ENCODE measurements at places on chromosomes 12 and 14. TPM values are rescaled to one million over a fixed set of nuclear protein-coding genes. Genes with fewer than 3 reads are reported as not detected.

DNA sequence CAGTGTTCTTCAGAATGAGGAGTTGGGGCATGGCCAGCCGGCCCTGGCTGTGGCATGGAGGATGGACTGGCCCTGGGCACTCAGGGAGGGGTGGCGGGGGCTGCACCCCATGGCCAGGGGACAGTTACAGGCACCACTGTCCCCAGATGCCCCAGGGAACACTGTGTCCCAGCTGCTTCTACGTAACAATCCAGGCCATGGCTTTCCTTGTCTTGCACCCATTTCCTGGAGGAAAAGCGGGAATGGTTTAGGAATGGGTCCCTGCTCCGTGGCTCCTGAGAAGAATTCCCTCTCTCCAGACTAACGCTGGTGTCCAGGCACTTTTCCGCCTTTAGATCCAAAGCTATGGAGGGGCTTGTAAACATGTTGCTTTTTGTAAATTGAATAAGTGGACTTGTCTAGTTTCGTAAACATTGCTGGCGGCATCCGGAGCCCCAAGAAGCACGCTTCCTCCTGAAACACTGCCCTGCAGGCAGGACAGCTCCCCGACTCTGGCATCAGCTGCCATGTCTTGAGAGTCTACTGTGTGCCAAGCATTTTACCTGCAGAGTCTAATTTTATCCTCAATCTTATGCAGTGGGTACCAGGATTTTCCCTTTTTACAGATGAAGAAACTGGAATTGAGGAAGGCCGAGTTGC is 238.3 kb downstream of the SLC41A2 start:
- no peak for DNase-seq

- no peak for DNase-seq
Measured at GRCh38 chr14:59389936-59390335, 75.2 kb downstream of the GPR135 start.

- no peak for DNase-seq
Measured at GRCh38 chr12:73361864-73362230, 1089.7 kb downstream of the TRHDE start.

GRCh38 chr12:93317227-93317626 is 60.5 kb upstream of the NUDT4 start:
- DNase-seq: no peak

GRCh38 chr12:50162230-50162629 is 4.9 kb downstream of the CERS5 start:
- DNase-seq: no peak

GRCh38 chr12:57464569-57464968 is 5.0 kb downstream of the GLI1 start:
- DNase-seq: no peak

DNA sequence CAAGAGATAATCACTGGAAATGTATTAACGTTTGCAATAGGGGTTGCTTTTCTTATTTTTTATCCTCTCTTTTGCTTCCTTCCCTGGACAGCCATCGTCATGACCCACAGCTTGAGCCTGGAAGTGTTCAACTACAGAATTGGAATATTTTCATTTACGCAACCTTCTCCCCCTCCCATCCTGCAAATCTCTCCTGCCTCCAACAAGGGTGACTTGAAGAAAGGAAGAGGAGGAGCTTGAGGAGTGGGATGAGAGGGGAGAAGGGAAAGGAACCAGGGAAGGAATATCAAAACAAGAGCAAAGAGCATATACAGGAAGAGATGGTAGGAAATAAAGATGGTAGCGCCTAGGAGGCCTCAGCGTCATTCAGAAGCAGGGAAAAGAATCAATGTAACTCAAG is 1.6 kb upstream of the MANSC4 start:
- no peak for DNase-seq

DNA sequence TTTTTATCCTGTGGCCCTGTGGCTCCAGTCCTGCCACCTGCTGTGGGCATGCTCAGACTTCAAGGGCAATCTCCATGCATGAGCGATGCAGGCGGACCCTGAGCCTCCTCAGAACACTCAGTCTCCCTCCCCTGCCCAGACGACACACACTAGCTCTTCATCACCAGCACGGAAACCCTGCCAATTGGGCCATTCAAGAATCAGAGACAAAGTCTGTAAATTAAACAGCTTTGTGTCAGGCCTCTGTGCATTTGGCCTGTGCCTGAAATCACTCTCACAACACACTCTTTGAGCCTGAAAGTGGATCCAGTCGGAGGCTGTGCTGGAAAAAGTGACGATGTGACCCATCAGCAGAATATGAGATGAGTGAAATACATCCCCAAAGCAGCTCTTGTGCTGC is 12.5 kb downstream of the POU6F1 start:
- no peak for DNase-seq

- DNase-seq: no peak
Measured at GRCh38 chr14:68322940-68323620, 469.8 kb downstream of the ZFP36L1 start.

DNA sequence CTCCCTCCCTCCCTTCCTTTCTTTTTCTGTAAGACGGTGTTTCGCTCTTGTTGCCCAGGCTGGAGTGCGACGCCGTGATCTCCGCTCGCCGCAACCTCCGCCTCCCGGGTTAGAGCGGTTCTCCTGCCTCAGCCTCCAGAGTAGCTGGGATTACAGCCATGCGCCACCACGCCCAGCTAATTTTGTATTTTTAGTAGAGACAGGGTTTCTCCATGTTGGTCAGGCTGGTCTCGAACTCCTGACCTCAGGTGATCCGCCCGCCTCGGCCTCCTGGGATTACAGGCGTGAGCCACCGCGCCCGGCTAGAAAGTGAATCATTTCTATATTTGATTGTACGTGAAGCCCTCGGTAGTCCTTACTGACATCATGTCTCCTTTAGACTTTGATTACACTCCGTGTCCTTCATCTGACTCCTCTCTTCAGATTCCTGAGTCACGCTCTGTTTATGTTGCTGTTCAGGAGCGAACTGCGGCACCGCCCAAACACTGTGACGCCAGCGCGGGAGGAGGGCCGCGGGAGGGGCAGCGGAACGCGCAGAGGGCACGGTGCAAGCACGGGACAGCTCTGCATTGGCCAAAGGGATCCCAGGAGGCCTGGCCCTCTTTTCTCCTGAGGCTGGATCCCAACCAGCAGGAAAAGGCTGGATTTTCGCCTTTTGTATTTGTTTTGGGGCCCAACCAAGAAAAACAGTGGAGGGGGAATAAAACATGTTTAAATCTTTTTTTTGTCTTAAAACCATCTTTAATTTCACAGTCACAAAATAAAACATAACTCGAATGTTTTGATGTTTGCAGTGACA is 538 bp upstream of the GABARAPL1 start:
- peak; percentile 69 for DNase-seq

- peak; percentile 70 for DNase-seq
Measured at GRCh38 chr12:48969833-48970701, 1.5 kb downstream of the WNT10B start.

DNA sequence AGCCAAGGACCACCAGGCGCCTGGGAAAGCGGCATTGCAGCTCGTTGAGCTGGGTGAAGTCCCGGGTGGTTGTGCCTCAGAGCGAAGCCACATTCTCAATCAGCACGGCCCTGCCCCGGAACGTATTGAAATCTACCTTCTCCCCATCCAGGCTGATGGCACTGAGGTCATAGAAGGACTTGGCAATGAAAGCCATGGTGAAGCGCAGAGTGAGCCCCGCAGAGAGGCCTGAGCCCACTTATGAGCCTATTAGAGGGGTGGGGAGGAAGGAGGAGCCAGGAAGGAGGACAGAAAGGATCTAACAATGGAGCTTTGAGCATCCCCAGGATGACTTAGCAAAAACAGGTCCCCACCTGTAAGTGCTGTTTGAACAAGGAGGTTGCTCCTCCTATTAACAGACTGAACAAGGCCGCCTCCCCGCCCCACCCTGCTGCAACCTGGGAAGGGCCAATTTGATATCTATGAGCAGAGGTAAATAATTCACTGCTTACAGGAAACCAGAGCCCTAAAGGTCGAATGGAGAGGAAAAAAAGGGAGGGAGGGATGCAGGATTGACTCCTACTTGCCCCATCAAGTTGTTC is at the start of gene GPX2:
GPX2 (minus strand) TSS at position 215 of the 581 bp plus-strand sequence; CDS start at position 196, 19 bp downstream.
- DNase-seq: no peak

GRCh38 chr12:56634242-56634836 is 4.2 kb upstream of the BAZ2A start:
- peak; percentile 44 for DNase-seq

Gene SDR9C7
- polyA plus RNA-seq: not detected

Gene LALBA
- not detected for polyA plus RNA-seq

Gene PPFIA2
- polyA plus RNA-seq: not detected

Gene P2RX7
- polyA plus RNA-seq: 6.3 TPM

Gene MYF5
- polyA plus RNA-seq: not detected

Gene KRT81
- not detected for polyA plus RNA-seq

Data from B cell (primary cell).